Fibroblast of lung (primary cell): ENCODE measurements at places on chromosomes 12 and 14.

DNA sequence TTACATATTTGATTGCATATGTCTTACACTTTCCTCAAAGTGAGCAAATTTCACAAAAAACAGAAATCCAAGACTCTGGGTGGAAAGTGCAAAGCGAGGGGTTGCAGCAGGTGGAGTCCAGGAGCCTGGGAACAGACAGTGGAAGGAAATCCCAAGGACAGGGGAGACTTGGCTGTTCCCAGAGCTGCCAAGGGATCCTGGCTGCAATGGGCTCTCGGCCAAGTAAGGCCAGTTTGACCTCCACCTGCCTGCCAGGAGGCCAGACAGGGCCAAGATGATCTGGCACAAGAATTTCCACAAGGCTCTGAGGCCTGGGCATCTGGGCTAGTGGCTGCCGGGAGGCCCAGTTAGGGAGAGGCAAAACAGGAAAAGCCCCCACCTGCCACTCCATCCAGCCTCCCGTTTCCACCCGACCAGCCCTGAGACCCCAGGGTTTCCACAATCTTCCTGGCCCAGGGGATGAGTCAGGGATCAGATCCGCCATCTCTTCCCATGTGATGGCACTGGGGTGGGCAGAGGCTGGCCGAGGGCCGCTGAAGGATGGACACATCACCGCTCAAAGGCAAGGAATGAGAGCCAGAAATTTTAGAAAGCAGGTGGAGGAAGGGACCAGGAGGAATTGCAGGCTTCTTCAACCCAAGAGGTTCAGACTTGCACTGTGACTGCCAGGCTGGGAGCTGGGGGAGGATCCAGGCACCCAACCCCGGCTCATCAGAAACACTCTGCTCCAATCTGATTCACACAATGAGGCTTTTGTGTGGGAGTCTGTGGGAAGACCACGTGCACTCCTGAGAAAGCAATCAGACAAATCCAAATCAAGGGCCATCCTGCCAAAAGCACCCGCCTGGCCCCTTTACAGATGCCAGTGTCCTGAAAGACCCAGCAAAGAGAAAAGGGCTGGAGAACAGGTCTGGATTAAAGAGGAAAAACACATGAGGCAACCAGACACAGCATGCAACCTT is 16.3 kb downstream of the SCARB1 start:
- no peak for DNase-seq

DNA sequence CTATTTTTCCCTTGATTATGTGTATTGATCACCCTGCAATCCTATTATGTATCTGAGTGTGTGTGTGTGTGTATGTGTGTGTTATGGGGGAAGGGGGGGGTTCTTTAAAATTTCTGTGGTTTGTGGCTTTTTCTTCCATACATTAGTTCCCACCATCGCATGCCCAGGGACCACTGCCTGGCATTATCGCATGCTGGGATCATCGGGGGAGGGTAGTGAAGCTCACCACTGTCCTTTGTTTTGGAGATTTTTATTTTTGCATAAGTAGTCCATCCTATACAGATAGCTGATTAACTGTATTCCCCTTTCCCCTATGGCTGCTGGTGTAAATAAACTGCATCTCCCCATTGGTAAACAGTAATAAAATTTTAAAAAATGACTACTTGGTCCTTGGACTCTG is 3.4 kb downstream of the ATXN7L3B start:
- DNase-seq, result no peak

DNA sequence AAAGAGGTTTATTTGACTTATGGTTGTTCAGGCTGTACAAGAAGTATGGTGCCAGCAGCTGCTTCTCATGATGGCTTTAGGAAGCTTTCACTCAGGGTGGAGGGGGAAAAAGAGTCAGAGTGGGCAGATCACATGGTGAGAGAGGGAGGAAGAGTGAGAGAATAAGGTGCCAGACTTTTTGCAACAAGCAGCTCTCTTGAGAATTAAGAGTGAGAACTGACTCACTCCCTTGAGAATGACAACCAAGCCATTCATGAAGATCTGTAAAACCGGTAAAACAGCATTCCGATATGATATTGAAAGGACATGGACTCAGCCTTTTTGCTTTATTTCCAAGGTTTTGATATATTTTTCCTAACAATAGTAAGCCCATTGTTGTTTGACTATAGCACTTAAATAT is 501.2 kb downstream of the GALC start:
- no peak for DNase-seq

DNA sequence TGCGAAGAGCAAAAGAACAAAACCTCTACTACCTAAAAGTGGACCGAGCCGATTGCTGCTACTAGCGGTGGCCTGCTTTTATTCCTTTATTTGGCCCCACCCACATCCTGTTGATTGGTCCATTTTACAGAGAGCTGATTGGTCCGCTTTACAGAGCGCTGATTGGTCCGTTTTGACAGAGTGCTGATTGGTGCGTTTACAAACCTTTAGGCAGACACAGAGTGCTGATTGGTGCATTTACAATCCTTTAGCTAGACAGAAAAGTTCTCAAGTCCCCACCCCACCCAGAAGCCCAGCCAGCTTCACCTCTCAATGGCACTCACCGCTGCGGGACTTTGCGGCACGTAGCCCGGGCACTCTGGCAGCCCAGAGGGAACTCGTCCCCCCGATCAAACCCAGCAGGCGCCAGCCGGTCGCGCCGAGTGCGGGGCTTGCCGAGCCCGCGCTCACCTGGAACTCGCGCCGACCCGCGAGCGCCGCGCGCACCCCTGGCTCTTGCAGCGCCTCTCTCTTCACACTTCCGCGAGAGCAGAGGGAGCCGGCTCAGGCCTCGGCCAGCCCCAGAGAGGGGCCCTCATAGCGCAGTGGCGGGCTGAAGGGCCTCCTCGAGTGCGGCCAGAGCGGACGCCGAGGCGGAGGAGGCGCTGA is 8.7 kb upstream of the FGD4 start:
- DNase-seq, result peak; percentile 20

GRCh38 chr12:109529691-109530640 is 43.3 kb downstream of the MMAB start:
- no peak for DNase-seq

- DNase-seq, result peak; percentile 61
Measured at GRCh38 chr12:92623386-92623785, 79.4 kb upstream of the PLEKHG7 start.

- no peak for DNase-seq
Measured at GRCh38 chr14:47490353-47490752, 185.1 kb downstream of the MDGA2 start.

GRCh38 chr14:86305058-86305457 is 775.1 kb downstream of the FLRT2 start:
- DNase-seq, result peak; percentile 5

GRCh38 chr12:6125310-6125608 is 789 bp upstream of the VWF start:
- no peak for DNase-seq

GRCh38 chr14:98006008-98006407 is 1208.8 kb downstream of the VRK1 start:
- DNase-seq, result no peak

- no peak for DNase-seq
Measured at GRCh38 chr12:33589576-33590114, 150.0 kb upstream of the SYT10 start.

GRCh38 chr12:122527478-122527944 is 462 bp downstream of the KNTC1 start:
- peak; percentile 10 for DNase-seq

DNA sequence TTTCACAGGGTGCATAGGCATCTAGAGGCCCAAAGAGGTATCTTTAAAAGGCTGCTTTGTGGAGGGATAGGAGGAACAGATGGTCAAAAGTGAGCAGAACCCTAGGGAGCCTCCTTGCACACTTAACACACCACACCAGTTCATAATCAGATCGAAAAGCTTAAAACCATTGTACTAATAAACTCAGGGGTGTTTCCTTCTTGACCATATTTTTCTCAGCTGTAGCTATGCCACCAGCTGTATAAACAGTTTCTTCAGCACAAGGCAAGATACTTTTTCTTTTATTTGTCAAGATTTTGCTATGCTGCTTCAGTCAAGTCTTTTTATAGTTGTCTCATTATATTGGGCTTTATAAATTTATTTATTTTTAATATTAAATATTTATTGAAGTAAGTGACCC is 88.7 kb downstream of the RIC8B start:
- no peak for DNase-seq

- no peak for DNase-seq
Measured at GRCh38 chr12:25903603-25904245, 54.8 kb upstream of the RASSF8 start.

DNA sequence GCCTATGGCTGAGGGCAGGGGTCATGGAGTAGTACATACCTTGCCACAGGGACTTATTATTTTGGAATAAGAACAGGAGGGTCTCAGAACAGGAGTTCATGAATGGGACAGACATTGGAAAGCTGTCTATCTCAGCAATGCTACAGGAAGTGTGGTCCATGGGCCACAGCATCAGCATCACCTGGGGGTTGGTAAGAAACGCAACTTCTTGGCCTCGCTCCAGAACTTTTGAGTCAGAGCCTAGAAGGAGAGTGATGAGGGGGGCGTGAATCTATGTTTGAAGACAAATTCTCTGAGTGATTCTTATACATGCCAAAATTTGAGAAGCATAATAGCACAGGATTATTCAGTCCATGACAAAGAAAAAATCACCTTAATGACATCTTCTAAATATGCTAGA is 156.6 kb downstream of the RPAP3 start:
- DNase-seq, result no peak

DNA sequence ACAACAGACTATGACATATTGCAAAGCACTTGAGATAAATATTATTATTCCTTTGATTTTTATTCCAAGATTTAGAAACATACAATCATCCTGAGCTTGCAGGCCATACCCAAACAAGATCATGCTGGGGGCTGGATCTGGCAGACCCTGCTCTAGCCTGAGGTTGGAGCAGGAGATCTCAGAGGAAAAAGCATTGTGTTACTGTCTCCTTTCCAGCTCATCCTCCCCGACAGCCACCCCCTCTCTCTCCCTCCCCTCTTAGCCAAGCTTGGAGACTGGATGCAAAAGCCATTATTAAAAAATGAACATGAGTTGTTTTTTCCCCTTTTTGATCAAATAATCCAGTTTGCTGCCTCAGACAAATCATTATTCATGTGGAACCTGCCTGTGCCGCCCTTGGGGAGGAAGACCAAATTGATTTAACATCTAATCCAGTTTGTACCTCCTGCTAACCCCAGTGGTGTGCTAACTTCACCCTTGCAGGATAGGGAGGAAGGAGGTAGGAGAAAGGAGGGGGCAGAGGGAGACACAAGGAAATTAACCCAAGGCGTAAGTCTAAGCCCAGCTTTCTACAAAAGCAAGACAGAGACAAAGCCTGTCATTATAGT is 565.8 kb upstream of the TBX3 start:
- DNase-seq, result no peak

- DNase-seq, result no peak
Measured at GRCh38 chr12:50936821-50937530, 15.4 kb upstream of the HIGD1C start.

- DNase-seq, result no peak
Measured at GRCh38 chr12:116241157-116241759, 36.2 kb downstream of the MED13L start.

DNA sequence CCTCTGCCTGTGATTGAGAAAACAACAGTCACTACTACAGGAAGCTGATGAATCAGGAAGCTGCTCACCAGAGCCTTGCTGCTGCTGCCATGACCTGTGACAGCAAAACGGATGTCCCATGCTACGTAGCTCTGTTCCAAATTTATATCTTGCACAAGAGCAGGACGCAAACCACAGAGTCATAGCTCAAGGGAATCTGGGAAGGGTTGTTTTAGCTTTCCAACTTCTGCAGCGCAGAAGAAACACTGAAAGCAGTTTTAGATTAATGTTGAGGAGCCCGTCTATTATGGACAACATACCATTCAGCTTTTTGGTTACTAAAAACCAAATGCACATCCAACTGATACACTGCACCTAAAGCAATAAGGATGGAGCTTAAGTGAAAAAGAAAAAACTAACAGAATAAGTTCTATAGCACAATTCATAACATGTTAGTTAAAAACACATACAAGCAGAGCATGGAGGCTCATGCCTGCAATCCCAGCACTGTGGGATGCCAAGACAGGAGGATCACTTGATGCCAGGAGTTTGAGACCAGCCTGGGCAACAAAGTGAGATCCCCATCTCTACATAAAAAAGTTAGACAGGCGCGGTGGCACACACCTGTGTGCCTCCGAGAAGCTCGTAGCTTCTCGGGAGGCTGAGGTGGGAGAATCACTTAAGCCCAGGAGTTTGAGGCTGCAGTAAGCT is 1.7 kb upstream of the ANKRD33 start:
- peak; percentile 98 for DNase-seq

DNA sequence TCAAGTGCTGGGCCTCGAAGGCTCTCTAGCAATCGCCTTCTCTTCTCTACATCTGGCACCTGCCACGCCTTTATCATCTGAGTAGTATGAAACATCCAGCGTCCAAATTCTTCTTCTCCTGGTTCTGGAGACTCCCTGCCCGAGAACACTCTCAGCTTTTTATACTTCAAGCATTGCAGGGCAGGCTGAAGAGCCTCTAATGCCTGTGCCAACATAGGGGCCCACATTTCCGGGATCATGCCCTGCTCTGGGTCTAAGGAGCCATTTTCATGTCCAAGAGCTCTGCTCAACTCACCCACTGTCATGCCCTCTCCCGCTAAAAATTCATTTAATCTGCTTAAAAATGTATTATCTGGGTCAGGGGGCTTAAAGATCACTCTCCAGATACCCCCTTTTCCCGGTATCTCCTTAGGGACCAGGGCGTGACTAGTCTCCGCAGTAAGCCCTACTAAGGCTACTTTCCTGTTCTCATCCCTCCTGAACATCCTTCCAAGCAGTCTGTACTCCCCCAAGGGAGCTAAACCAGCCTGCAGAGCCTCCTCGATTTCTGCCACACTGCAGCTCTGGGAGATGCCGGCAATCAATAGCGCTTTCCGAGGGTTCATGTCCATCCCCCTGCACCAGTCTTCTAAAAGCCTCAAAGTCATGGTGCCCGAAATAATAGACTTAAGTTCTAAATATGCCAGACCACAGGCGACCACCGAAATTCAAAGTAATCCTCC is 940 bp downstream of the MOAP1 start:
- DNase-seq, result no peak

DNA sequence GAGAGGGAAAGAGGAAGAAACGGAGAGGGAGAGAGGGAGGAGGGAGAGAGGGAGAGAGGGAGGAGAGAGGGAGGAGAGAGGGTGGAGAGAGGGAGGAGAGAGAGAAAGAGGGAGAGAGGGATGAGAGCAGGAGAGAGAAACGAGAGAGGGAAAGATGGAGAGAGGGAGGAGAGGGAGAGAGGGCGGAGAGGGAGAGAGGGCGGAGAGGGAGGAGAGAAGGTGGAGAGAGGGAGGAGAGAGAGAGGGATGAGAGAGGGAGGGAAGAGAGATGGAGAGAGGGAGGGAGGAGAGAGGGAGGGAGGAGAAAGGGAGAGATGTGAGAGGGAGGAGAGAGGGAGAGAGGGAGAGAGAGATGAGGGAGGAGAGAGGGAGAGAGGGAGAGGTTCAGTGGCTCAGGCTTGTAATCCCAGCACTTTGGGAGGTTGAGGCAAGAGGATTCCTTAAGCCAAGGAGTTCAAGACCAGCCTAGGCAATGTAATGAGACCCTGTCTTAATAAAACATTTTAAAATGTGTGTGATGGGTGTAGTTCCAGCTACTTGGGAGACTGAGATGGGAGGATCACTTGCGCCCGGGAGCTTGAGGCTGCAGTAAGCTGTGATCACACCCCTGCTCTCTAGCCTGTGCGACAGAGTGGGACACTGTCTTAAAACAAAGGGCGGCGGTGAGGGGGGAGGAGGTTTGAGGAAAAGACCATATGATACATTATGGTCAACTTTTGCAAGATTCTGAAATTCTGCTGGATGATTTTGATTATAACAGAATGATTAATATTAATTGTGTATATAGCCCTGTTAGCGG is 21.3 kb upstream of the SNRPF start:
- no peak for DNase-seq
